ENCODE measurements at places on chromosomes 6 and 20. TPM values are rescaled to one million over a fixed set of nuclear protein-coding genes. Genes with fewer than 3 reads are reported as not detected.
A peak's percentile ranks its signal among the peaks of the same experiment; 100 is the strongest.

The PRDM13 gene
- not detected for total RNA-seq

The TPX2 gene
- total RNA-seq: 164 TPM

The TOX2 gene
- 1.9 TPM for total RNA-seq

The ACSS1 gene
- total RNA-seq: 54.1 TPM

The LRFN2 gene
- total RNA-seq: 0.08 TPM

The VGLL2 gene
- total RNA-seq: not detected

The VARS2 gene
- total RNA-seq: 34.3 TPM

The BPIFB4 gene
- not detected for total RNA-seq

The KCNB1 gene
- not detected for total RNA-seq

The PGBD1 gene
- total RNA-seq: 1.5 TPM

The BICRAL gene
- total RNA-seq: 27.8 TPM

DNA sequence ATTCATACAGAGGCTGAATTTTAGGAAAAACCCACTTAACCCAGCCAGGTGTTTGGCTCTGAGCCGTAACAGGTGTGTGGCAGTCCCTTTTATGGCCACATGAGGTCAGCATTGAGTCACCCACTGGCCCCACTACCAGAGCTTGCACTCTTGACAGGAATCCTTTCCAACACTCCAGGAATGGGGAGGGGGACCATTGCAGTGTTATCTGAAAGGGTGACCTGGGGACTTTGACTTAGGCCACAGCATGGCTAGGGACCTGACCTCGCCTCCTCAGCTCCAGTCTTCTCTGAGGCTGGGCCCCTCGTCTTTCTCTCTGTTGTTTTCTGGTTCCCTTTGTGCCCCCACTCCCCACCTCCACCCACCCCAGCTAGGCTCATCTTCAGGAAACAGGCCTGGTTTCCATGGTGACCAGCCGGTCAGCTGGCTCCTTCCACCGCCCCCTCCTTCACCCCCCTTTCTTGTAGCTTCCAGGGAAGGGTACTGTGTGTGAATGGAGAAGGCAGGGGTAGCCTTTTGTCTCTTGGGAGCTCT is 2.1 kb upstream of the TMEM151B start:
- no peak overlapping the region for H3K4me3 ChIP-seq
- peaks cover 2% of the 10 kb centered on the region for H3K36me3 ChIP-seq
- H3K4me1 ChIP-seq: peaks cover 46% of the 10 kb centered on the region
- H3K27ac ChIP-seq: no peak overlapping the region

DNA sequence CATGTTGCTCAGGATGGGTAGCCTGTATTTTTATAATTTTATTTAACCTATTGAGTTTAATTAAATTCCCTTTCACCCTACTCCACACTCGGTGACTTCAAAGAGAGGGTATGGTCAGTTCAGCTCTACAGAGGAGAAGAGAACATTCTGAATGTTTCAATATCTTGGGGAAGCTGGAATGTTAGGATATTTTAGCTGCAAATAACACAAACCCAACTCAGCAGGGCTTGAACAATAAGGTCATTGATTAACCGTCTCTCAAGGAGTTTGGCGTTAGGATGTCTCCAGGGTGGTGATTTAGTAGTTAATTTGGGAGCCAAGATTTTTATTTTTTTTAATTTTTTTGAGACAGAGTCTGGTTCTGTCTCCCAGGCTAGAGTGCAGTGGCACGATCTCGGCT is 143.6 kb upstream of the SALL4 start:
- no peaks in the 10 kb centered on the region for H3K27me3 ChIP-seq
- H3K4me3 ChIP-seq: no peak overlapping the region
- DNase-seq: no peak
- no peak overlapping the region for H3K27ac ChIP-seq
- H3K36me3 ChIP-seq: no peaks in the 10 kb centered on the region

DNA sequence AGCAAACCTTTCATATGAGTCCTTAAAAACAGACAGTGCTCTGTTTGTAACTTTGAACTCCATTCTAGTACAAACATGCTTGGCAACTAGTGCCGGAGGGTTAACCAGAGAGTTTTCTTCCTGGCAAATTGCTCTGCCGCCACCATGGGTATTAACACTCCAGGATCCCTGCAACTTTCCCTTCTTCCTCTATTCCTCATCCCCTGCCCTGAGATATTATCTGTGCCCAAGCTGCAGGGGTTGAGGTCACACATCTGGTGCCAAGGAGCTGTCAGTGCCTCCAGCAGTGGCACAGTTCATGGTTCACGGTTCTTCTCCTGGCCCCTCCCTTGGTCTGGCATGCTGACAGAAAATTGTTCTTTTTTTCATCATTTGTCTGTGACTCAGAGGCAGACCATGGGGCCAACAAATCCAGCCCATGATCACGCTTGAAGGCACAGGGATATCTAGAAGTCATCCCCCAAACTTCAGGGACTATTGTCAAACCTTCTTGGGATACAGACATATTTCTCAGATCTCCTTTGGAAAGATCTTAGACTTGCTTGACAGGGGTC is 77.5 kb downstream of the ATXN1 start:
- peaks cover 38% of the 10 kb centered on the region for H3K4me1 ChIP-seq
- no peak for DNase-seq
- H3K36me3 ChIP-seq: peaks cover 19% of the 10 kb centered on the region
- no peaks in the 10 kb centered on the region for H3K27me3 ChIP-seq
- no peak overlapping the region for H3K27ac ChIP-seq

DNA sequence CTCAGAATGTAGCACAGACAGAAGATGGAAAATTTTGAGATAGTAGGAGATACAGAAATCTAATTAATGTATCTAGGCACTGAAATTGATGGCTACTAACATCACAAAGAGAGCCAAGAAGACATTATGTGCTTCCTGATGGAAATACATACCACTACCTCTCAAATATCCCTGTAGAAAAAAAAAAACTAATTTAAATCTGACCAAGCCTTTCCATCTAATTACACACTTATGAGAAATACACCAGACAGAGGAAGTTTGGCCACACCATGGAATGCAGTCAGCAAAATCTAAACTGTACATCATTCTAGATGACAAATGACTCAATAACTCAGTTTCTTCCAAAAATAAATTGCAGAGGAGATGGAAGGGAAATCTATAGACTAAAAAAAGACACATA is 18.9 kb downstream of the VPS52 start:
- H3K4me3 ChIP-seq: no peak overlapping the region
- H3K27me3 ChIP-seq: no peaks in the 10 kb centered on the region
- peaks cover 33% of the 10 kb centered on the region for H3K36me3 ChIP-seq
- peaks cover 39% of the 10 kb centered on the region for H3K4me1 ChIP-seq
- H3K27ac ChIP-seq: no peak overlapping the region

GRCh38 chr20:15654208-15654649 is 919.0 kb downstream of the KIF16B start:
- DNase-seq: peak; percentile 12
- no peaks in the 10 kb centered on the region for H3K27me3 ChIP-seq
- no peak overlapping the region for H3K27ac ChIP-seq
- no peaks in the 10 kb centered on the region for H3K36me3 ChIP-seq
- no peaks in the 10 kb centered on the region for H3K4me1 ChIP-seq

DNA sequence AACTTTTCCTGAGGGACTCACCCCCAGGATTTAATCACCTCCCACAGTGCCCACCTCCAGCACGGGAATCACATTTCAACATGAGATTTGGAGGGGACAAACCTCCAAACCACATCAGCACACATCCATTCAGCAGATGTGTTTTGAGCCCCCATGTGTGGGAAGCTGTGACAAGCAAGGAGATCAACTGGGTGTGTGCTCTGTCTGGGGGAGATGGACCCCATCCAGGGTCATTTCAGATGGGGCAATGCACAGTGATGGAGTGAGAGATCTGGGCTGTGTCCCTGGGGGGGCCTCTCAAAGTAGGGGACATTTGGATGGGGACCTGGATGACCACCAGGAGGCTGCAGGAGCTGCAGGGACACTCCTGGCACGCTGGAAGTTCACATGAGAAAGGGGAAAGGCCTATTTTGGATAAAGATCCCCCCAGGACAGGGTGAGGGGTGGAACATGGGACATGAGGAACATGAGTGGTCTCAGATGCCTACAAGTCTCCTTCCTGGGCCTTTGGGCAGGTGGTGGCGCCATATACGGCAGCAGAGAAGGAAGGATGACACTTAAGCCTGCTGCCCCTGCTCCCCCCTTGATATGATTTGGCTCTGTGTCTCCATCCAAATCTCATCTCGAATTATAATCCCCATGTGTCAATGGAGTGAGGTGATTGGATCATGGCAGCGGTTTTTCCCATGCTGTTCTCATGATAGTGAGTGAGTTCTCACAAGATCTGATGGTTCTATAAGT is 49.6 kb downstream of the SLC2A10 start:
- H3K36me3 ChIP-seq: no peaks in the 10 kb centered on the region
- no peak for DNase-seq
- no peak overlapping the region for H3K27ac ChIP-seq
- no peak overlapping the region for H3K4me3 ChIP-seq

DNA sequence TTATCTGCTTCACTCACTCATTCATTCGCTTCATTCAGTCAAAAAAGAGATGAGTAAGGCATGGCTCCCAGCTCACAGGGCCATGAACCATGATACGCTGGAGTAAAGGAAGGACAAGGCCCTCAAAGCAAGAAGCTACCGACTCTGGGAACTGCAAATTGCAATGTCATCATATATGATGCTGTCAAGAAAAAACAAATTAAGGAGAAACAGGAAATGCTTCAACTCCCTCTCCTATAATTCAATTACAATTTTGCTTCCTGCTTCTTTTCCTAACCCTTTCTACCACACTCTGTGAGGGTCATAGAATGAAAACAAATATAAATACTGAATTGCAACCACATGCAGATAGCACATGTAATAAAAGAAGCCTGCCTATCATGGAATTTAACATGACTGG is 725.7 kb upstream of the FLRT3 start:
- DNase-seq: no peak
- no peak overlapping the region for H3K27ac ChIP-seq
- H3K4me3 ChIP-seq: no peak overlapping the region
- no peaks in the 10 kb centered on the region for H3K36me3 ChIP-seq
- no peaks in the 10 kb centered on the region for H3K4me1 ChIP-seq

DNA sequence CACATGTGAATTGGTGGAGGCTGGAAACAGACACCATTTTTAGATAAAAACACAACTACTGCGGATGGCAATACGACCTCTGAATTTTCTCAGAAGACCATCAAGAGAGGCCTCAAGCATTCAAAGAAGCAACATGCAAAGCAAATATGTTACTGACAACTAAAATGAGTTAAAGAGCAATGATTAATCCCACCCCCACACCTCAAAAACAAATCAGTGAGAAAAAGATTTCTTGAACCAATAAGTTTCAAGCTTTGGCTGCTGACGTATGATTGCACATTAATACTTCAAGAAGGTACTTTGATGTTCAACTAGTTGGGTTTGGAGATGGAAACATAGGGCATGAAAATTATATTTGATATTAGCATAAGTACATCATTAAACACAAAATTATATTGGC is 982 bp downstream of the MMUT start:
- DNase-seq: no peak
- H3K4me3 ChIP-seq: peak overlapping the region; percentile 94
- H3K36me3 ChIP-seq: peaks cover 13% of the 10 kb centered on the region
- H3K27me3 ChIP-seq: no peaks in the 10 kb centered on the region
- peaks cover 57% of the 10 kb centered on the region for H3K4me1 ChIP-seq
- peak overlapping the region; percentile 98 for H3K27ac ChIP-seq

- peaks cover 40% of the 10 kb centered on the region for H3K4me1 ChIP-seq
- H3K27ac ChIP-seq: peak overlapping the region; percentile 86
- H3K4me3 ChIP-seq: peak overlapping the region; percentile 71
- DNase-seq: peak; percentile 40
Measured at GRCh38 chr6:31615748-31616147, 714 bp downstream of the AIF1 start.

- H3K27me3 ChIP-seq: peaks cover 4% of the 10 kb centered on the region
- H3K4me1 ChIP-seq: no peaks in the 10 kb centered on the region
- no peaks in the 10 kb centered on the region for H3K36me3 ChIP-seq
Measured at GRCh38 chr6:113733381-113733780, 123.8 kb upstream of the MARCKS start.

DNA sequence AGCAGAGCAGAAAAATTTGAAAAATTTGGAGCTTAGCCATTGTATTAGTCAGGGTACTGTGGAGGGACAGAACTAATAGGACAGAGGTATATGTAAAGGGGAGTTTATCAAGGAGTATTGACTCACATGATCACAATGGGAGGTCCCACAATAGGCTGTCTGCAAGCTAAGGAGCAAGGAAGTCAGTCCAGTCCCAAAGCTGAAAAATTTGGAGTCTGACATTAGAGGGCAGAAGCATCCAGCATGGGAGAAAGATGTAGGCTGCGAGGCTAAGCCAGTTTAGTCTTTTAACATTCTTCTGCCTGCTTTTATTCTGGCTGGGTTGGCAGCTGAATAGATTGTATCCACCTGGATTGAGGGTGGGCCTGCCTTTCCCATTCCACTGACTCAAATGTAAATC is 82.0 kb downstream of the SMPDL3A start:
- DNase-seq: no peak
- no peak overlapping the region for H3K4me3 ChIP-seq
- H3K27me3 ChIP-seq: no peaks in the 10 kb centered on the region
- no peaks in the 10 kb centered on the region for H3K36me3 ChIP-seq

DNA sequence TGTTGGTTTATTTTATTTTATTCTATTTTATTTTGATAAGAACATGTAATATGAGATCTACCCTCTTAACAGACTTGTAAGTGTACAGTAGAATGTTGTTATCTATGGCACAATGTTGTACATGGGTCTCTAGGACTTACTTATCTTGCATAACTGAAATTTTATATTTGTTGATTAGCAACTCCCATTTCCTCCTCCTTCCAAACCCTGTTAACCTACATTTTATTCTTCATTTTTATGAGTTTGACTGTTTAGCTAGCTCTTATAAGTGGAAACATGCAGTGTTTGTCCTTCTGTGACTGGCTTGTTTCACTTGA is 37.9 kb upstream of the BCAS1 start:
- no peak overlapping the region for H3K27ac ChIP-seq
- H3K27me3 ChIP-seq: peaks cover 10% of the 10 kb centered on the region
- H3K4me3 ChIP-seq: no peak overlapping the region
- H3K4me1 ChIP-seq: peaks cover under 1% of the 10 kb centered on the region

GRCh38 chr6:15941168-15941567 is 187.7 kb upstream of the MYLIP start:
- no peaks in the 10 kb centered on the region for H3K4me1 ChIP-seq
- no peak for DNase-seq
- no peak overlapping the region for H3K27ac ChIP-seq
- H3K27me3 ChIP-seq: no peaks in the 10 kb centered on the region

Measured in activated CD4-positive, alpha-beta T cell treated with anti-CD3 and anti-CD28 coated beads, Interleukin-2, amount 10 ng/mL, durations not matched to agents 7 days and 5 days (primary cell).